Stimulated activated CD8-positive, alpha-beta memory T cell treated with anti-CD3 and anti-CD28 coated beads, Interleukin-15, amount 100 ng/mL, for 1 hour (primary cell): ENCODE measurements at places on chromosomes 5 and 9.

DNA sequence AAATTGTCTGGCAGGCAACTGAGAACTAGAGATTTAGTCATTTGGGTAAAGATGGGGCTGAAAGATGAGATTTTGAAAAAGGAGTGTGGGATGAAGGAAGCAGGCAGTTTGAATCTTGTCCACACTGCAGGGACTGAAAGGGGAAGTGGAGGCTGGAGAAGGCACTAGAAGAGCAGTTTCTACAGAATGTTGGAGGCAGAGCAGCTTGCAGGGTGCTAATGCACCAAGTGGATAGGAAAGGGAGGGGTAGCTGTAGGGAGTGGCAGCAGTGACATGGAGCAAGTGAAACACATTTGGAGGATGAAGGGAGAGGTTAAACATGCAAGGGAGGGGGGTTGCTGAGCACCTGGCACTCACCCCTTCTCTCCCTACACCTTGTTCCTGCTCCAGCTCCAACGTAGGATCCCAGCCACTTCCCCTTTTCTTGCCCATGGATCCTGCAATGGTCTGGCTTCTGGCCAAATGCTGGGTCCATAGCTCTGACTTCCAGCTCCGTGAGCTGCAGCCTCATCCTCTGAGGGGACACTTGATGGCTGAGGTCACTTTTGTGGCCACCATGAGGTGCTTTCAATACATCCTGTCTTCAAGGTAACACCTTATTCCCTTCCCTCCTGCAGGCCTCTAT is 30.0 kb upstream of the FGD3 start:
- DNase-seq: no peak

- no peak for DNase-seq
These were observed 68.8 kb upstream of the APC start for GRCh38 chr5:112668911-112669310.

GRCh38 chr9:96086936-96087571 is 211.6 kb downstream of the ERCC6L2 start:
- DNase-seq: no peak

- peak; percentile 51 for DNase-seq
These were observed 44.3 kb upstream of the SARDH start for GRCh38 chr9:133782157-133783130.

- DNase-seq: no peak
These were observed 5.6 kb downstream of the STK32A start for GRCh38 chr5:147240266-147240985.

- DNase-seq: no peak
These were observed 261.9 kb upstream of the ZNF462 start for GRCh38 chr9:106600955-106601560.

- DNase-seq: no peak
These were observed 115.9 kb upstream of the SH3GL2 start for GRCh38 chr9:17462869-17463464.

- no peak for DNase-seq
These were observed 30.7 kb downstream of the OR2V1 start for GRCh38 chr5:181100121-181100875.

GRCh38 chr5:14039063-14039462 is 94.6 kb upstream of the DNAH5 start:
- DNase-seq: no peak

GRCh38 chr5:119019949-119020348 is 31.6 kb upstream of the DTWD2 start:
- DNase-seq: no peak

GRCh38 chr5:94702729-94703128 is 84.3 kb downstream of the SLF1 start:
- no peak for DNase-seq

DNA sequence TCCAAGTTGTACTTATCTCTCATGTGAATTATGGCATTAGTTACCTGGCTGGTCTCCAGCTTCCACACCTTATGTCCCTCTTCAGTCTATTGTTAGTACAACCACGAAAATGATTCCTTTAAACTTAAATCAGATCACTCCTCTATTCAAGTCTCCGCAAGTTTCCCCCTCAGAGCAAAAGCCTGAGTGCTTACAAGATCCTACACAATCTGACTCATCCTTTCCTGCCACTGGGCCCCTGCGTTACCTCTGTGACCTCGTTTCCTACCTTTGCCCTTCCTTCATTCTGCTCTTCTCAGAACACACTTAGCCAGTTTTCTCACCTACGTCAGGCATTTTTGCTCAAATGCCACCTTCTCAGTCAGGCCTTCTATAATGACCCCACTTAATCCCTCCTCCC is 45.1 kb upstream of the GLIS3 start:
- no peak for DNase-seq

DNA sequence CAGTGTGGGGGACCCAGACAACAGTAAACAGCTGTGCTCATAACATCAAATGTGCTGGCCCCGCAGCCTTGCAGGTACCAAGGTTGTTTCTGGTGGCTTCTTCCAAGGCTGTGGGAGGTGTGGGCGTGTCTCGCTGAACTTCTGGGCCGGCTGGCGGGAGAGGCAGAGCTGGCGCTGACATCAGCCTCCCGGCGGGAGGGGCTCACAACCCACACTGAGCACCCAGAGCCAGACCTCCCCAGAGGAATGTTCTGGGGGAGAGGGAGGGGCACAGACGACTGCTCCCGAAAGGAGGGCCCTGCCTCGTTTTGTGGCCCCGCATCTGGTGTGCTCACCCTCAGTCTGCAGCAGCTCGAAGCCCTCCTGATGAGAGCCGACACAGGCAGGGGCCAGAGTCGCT is 6.9 kb upstream of the SLC12A7 start:
- no peak for DNase-seq

DNA sequence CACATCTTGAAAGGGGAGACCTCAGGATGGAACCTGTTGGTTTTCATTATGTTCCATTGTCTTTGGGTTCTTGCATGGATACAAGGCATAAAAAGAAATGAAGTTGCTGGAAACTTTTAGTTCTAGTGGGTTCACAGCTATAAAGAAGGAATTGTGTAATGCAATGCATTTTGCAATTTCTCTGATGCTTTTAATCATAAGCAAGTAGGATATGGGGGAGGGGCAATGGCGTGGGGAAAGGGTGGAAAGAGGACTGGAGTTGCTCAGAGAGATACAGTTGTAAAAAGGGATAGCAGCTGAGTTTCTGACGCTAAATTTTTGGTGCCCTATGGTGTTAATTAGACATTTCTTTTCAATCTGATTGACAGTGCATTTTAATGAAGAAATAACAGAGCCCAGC is 88.6 kb upstream of the FANCC start:
- DNase-seq: no peak

GRCh38 chr9:113475031-113475430 is 11.5 kb downstream of the RGS3 start:
- DNase-seq: no peak

- no peak for DNase-seq
These were observed 868 bp downstream of the ARHGEF28 start for GRCh38 chr5:73626814-73627313.

DNA sequence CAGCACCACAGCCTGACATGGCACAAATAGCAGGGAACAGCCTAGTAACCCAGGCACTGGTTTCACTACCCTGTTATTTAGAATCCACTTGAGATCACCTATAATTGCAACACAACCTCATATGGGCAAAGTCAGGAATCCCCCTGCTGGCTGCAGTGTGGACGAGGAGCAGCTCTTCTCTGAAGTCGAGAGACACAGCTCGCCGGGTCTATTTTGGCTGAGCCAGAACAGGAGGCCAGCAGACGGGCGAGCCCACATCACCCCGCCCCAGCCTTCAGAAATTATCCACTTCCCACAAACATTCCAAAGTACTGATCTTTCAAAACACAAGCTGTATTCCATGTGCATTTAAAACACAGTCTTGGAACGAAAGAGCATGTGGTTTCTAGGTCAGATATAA is 179.0 kb downstream of the ROR2 start:
- no peak for DNase-seq

DNA sequence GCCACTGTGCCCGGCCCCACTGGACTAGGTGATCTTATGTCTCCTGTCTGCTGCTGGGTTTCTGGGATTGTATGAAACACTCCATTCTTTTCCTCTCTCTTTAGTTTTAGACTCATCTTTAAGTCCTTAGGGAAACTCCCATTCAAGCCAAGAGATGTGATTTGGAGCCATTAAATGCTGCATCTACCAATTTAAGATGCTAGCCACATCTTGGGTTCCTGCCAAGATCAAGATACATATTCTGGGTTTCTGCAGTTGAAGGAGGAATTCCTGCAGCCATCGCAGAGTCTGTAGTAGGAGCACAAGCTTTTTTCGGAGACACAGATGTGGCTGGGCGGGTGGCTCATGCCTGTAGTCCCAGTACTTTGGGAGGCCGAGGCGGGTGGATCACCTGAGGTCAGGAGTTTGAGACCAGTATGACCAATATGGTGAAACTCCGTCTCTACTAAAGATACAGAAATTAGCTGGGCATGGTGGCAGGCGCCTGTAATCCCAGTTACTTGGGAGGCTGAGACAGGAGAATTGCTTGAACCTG is 23.2 kb downstream of the STXBP1 start:
- DNase-seq: no peak

DNA sequence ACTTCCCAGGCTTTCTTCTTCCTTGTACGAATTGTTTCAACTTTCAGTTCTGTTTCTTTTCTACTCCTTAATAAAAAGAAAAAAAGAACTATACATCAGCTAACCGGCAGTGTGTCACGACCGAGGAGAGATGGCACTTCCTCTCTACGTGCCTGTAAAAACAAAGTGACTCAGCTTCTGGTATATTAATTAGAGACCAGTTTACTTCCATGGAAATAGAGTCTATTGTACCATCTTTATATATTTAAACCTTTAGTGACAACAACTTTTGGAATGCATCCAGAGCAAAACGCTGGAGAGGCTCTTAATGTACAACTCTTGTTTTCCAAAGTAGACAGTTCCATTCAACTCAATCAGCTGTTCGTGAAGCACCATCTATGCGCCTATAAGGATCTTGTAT is 94.5 kb upstream of the LIFR start:
- no peak for DNase-seq

GRCh38 chr5:158431369-158432029 is 572.6 kb upstream of the CLINT1 start:
- no peak for DNase-seq

DNA sequence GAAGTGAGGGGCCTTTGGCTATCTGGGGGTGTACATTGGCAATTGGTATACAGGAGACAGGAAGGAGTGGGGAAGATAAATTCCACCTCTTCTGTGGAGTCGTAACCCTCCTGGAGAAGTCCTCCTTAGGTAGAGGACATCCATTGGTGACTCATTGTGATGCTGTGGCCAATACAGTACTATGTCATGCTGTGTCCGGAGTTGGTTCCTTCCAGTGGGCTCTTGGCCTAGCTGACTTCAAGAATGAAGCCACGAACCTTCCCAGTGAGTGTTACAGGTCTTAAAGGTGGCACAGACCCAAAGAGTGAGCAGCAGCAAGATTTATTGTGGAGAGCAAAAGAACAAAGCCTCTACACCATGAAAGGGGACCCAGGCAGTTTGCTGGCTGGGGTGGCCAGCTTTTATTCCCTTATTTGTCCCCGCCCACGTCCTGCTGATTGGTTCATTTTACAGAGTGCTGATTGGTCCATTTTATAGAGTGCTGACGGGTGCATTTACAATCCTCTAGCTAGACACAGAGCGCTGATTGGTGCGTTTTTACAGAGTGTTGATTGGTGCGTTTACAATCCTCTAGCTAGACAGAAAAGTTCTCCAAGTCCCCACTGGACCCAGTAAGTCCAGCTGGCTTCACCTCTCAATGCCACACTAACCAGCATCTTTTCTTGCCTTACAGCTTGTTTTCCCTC is 37.3 kb upstream of the FBP1 start:
- DNase-seq: no peak

GRCh38 chr9:36791222-36791950 is 218.7 kb downstream of the MELK start:
- no peak for DNase-seq

- DNase-seq: no peak
These were observed 16.2 kb downstream of the GDF9 start for GRCh38 chr5:132850066-132850465.

DNA sequence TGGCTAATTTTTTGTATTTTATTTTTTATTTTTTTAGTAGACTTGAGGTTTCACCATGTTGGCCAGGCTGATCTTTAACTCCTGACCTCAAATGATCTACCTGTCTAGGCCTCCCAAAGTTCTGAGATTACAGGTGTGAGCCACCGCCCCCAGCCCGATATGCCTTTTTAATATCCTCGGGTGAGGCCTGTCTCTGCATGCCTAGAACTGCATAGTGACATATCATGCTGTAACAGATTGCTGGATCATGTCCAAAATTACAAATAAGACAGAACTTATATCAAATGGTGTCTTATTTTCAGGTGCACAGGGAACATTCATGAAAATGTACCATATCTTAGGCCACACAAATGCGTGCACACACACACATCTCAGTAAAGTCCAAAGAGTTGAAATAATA is 39.1 kb upstream of the PJA2 start:
- no peak for DNase-seq

DNA sequence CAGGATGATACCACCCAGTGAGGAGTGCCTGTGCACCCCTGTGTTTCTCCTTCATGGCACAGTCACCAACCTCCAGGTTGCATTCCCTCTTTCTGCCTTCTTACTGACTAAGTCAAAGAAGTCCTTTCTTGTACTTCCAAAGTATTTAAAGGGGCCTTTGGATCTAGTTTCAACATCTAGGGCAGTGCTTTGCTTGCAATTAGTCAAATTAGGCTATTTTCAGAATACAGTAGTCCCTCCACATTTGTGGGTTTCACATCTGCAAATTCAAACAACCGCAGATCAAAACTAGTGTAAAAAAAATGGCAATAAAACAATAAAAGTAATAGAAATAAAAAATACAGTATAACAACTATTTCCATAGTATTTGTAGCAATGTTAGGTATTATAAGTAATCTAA is 333.9 kb upstream of the SEMA6A start:
- DNase-seq: no peak

DNA sequence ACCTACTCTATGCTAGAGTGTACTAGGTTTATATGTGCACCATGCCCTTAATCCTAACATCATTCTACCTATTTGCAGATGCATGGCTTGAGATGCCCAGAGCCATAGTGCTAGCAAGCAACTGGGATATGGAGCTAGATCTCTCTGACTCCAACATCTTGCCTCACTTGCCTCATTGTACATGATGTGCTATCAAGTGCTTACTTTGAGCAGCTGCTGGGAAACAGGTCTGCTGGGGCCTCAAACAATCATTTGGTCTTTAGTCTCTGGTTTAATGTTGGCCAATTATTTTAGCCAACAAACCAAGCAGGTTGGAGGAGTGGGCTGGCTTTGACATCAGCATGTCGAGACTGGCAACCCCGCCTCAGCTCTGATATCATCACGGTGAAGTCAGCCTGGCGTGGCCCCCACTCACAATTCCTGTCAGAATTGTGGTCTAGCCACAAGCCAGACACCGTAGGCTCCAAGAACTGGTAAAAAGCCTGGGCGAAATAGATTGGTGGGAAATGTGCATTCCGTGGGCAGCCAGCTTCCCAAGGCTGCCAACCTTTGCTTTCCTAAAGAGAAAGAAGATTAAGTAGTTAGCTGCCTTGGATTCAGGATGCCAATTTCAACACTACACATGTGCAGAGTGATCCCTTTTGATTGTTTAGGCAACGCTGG is 21.1 kb upstream of the GAS1 start:
- DNase-seq: no peak

DNA sequence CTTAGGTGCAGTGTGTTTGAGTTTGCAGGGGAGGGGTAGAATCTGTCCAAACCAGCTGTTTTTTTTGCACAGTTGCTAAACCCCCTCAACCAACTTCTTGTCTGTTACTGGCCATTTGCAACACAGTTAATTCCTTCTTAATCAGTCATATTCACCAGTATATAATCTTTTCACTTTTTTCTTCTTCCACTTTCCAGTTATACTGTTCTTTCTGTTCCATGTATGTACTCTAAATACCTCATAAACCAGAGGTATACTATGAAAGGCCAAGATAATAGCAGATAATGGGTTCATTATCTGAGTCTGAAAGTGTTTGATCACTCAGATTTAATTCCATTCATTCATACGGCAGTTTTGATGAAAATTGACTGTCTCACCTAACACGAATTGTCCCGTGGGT is 11.1 kb downstream of the SMAD5 start:
- DNase-seq: no peak
